ENCODE measurements at places on chromosomes 1 and 21.

GRCh38 chr1:61138921-61139774 is 56.8 kb downstream of the NFIA start:
- peak; percentile 77 for DNase-seq

DNA sequence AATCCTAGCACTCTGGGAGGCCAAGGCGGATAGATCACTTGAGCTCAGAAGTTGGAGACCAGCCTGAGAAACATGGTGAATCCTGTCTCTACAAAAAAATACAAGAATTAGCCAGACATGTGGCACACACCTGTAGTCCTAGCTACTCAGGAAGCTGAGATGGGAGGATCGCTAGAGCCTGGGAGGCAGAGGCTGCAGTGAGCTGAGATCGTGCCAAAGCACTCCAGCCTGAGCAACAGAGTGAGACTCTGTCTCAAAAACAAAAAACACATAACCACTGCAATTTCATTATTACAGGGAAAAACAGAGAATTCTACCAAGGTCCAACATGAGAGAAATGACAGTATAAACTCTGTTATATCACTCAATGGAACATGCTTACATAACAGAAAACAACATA is 4.4 kb upstream of the TOMM20 start:
- no peak for DNase-seq

DNA sequence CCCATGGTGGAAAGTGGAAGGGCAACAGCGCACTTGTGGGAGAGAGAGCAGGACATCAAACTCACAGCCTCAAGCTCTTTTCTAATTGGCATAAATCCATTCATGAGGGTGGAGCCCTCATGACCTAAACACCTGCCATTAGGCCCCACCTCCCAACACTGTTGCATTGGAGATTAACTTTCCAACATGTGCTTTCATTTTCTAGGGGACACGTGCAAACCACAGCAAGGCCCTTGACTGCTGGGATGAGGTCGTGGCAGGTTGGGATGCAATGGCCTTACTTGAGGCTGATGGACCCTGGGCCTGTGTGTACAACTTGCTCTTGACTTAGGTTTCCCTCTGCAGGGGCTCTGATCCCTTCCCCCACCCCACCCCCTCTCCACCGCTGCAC is 35.9 kb upstream of the NEK2 start:
- DNase-seq = no peak

GRCh38 chr1:185696422-185697150 is 37.6 kb upstream of the HMCN1 start:
- no peak for DNase-seq

- no peak for DNase-seq
Observed at GRCh38 chr1:36345353-36345752, 21.9 kb upstream of the EVA1B start.

DNA sequence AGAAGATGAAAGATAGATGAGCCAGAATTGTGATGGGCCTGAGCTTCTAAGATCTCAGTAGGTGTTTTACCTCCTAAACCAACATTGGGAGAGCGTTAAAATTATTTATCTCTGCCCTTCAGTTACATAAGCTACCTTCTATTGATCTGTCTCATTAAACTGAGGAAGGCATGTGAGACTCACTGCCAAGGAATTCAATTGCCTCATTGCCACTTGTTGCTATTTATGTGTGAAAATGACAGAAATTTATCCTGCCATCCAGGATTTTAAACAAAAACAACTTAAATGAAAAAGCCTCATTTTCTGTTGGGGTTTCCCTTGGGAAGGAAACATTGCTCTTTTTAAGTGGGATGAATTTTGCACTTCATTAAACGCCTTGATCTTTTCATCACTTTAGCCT is 78.7 kb upstream of the RUNX1 start:
- no peak for DNase-seq

- no peak for DNase-seq
Observed at GRCh38 chr1:241992734-241993133, 6.2 kb downstream of the MAP1LC3C start.

DNA sequence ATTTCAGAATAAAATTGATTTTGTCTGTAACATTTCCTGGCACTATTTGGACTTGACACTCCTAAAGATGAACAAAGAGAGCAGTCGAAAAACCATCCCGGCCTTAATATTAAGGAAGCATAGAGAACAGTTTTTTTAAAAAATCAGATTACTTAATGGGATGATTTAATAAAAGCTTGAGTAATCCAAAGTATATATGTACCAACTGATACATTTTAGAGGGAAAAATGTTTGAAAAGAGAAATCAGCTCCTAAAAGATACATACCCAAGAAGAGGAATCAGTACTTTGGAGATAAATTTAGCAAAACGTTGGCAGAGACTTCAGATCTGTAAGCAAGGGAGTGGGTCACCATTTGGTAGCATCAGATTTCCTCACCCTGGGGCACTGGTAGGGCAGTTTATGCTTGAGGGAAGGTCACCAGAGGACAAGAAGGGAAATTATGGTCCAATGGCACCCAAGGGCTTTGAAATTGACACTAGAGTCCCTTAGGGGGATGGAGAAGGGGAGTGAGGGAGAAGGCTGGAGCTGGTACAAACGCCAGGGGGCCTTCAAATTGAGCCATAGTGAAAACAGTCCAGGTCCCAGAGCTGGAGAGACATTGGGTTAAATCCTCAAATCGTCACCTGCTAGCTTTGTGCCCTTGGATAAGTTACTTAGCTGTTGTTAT is 5.9 kb downstream of the SLAMF7 start:
- DNase-seq = no peak
